ENCODE measurements at places on chromosomes 4 and X. TPM values are rescaled to one million over a fixed set of nuclear protein-coding genes. Genes with fewer than 3 reads are reported as not detected.

- no peak overlapping the region for H3K27ac ChIP-seq
- H3K4me1 ChIP-seq = no peaks in the 10 kb centered on the region
- no peaks in the 10 kb centered on the region for H3K27me3 ChIP-seq
- no peaks in the 10 kb centered on the region for H3K36me3 ChIP-seq
Measured at GRCh38 chr4:123105026-123105420, 182.6 kb upstream of the NUDT6 start.

GRCh38 chr4:10154241-10154640, 37.6 kb upstream of the WDR1 start:
- no peaks in the 10 kb centered on the region for H3K27me3 ChIP-seq
- H3K4me3 ChIP-seq = no peak overlapping the region
- H3K4me1 ChIP-seq = peaks cover 4% of the 10 kb centered on the region
- H3K36me3 ChIP-seq = no peaks in the 10 kb centered on the region
- H3K27ac ChIP-seq = no peak overlapping the region

The MID1 gene
- total RNA-seq = 10.8 TPM

The PCGF3 gene
- 60.6 TPM for total RNA-seq

DNA sequence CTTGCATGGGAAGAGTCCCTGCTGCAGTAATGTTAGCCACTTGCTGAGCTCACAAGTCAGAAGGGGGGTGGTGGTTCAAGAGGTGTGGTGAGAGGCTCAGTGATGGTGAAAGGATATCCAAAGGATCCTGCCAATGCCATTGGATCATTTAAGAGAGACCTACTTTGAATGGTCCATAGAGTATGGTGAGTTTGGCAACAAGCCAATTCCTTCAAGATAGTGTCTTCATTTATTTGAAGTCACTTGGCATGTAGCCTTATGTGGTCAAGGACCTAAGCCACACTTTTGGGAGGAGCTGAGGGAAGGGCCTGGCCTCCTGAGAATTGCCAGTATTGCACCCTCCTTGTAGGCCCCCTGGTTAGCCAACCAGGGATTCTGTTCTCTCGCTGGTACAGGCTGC, 87.9 kb downstream of the TSPAN7 start:
- no peaks in the 10 kb centered on the region for H3K36me3 ChIP-seq
- H3K4me1 ChIP-seq = no peaks in the 10 kb centered on the region
- H3K27ac ChIP-seq = no peak overlapping the region
- DNase-seq = no peak

DNA sequence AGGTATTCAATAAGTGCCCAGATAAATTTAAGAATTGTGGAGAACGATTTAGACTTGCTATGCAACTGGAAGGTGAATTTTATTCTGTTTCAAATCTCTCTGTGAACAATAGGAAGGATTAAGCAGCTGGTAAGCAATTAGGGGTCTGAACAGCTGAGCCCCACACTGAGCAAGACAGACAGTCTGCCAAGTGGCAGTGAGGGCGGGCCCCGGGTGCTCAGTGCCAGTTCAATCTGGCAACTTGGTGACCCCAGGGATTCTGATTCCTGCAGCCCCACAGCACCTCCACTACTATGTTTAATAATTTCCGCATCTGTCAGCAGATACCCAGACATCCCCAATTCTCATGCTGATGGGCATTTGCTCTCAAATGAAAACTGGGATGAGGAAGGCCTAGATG, 317.3 kb downstream of the PPP1R2C start:
- no peaks in the 10 kb centered on the region for H3K36me3 ChIP-seq
- no peaks in the 10 kb centered on the region for H3K27me3 ChIP-seq
- no peak overlapping the region for H3K4me3 ChIP-seq
- H3K27ac ChIP-seq = no peak overlapping the region
- no peaks in the 10 kb centered on the region for H3K4me1 ChIP-seq

The HMX1 gene
- total RNA-seq = not detected

GRCh38 chrX:136143711-136144110, 3.6 kb upstream of the FHL1 start:
- H3K4me3 ChIP-seq = no peak overlapping the region
- H3K27me3 ChIP-seq = peaks cover 41% of the 10 kb centered on the region
- no peak for DNase-seq
- no peak overlapping the region for H3K27ac ChIP-seq
- no peaks in the 10 kb centered on the region for H3K4me1 ChIP-seq

- no peak overlapping the region for H3K4me3 ChIP-seq
- no peaks in the 10 kb centered on the region for H3K27me3 ChIP-seq
- H3K36me3 ChIP-seq = no peaks in the 10 kb centered on the region
- no peak for DNase-seq
- no peak overlapping the region for H3K27ac ChIP-seq
Measured at GRCh38 chr4:140865253-140866217, 109.3 kb upstream of the TBC1D9 start.

DNA sequence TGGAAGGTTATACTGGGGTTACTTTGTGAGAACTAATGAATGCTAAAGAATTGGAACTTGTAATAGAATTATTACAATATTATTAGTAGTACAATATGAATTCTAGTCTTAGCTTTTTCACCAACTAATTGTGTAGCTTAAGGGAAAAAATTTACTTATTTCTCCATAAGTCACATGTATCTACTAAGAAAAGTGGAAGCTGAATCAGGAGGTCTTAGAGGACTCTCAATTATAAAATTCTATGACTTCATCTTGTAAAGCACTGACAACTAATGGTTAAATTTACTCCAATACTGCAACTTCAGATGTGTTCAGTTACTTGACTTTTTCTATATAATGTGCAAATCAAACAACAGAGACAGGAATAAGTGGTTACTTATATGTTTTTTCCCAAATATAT, 899 bp upstream of the TMPRSS11D start:
- no peak overlapping the region for H3K4me3 ChIP-seq
- no peaks in the 10 kb centered on the region for H3K4me1 ChIP-seq
- no peak overlapping the region for H3K27ac ChIP-seq

The MSANTD1 gene
- 0.48 TPM for total RNA-seq

The STPG2 gene
- total RNA-seq = 3.8 TPM

- H3K36me3 ChIP-seq = no peaks in the 10 kb centered on the region
- H3K27me3 ChIP-seq = no peaks in the 10 kb centered on the region
- H3K27ac ChIP-seq = no peak overlapping the region
- DNase-seq = no peak
- no peaks in the 10 kb centered on the region for H3K4me1 ChIP-seq
Measured at GRCh38 chr4:11049001-11049400, 364.4 kb upstream of the CLNK start.

- no peaks in the 10 kb centered on the region for H3K36me3 ChIP-seq
- no peak overlapping the region for H3K27ac ChIP-seq
- no peak overlapping the region for H3K4me3 ChIP-seq
- no peaks in the 10 kb centered on the region for H3K4me1 ChIP-seq
- no peaks in the 10 kb centered on the region for H3K27me3 ChIP-seq
Measured at GRCh38 chr4:142354794-142355420, 491.2 kb downstream of the INPP4B start.

DNA sequence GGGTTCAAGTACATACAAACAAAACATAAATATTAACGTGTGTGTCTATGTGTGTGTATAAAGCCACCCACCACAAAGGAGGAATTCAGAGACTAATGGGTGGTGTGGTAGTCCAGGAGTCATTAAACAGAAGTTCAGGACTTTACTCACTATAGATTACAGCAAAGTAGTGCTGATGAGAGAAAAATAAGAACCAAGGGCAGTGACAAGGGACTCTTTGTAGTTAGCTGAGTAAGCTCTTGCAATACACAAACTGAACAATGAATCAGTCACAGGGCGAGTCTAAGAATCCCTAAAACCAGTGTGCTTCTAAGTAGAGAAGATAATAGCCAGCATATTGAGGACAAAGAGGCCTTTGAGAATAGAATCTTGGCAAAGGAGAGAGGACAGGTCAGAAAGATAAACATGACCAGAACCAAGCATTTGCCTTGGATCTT, 232.4 kb downstream of the PPP3CA start:
- no peaks in the 10 kb centered on the region for H3K4me1 ChIP-seq
- no peak overlapping the region for H3K4me3 ChIP-seq
- H3K27me3 ChIP-seq = no peaks in the 10 kb centered on the region
- peak overlapping the region; percentile 70 for H3K27ac ChIP-seq
- no peak for DNase-seq
- H3K36me3 ChIP-seq = no peaks in the 10 kb centered on the region

The SPACA5 gene
- total RNA-seq = not detected

The PRDM8 gene
- 7.0 TPM for total RNA-seq

The GLOD5 gene
- 0.66 TPM for total RNA-seq

DNA sequence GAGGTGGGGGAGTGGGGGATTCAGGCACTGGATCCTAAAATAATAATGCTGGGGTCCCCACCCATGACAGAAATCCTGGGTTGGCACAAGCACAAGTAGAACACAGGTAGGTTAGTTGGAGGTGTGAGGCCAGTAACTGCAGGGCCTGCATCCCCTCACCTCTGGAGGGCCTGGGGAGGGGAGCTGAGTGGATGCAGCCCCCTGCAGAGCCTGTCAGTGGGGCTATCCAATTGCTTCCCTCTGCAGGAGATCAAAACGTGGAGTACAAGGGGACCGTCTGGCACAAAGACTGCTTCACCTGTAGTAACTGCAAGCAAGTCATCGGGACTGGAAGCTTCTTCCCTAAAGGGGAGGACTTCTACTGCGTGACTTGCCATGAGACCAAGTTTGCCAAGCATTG, 43.7 kb downstream of the MAP7D3 start:
- H3K27ac ChIP-seq = no peak overlapping the region
- H3K4me3 ChIP-seq = no peak overlapping the region
- H3K4me1 ChIP-seq = no peaks in the 10 kb centered on the region
- no peak for DNase-seq
- no peaks in the 10 kb centered on the region for H3K27me3 ChIP-seq

All from breast epithelium (tissue), 4 donors.